Skin of body (tissue), 3 donors: ENCODE measurements at places on chromosomes 1 and 21.

DNA sequence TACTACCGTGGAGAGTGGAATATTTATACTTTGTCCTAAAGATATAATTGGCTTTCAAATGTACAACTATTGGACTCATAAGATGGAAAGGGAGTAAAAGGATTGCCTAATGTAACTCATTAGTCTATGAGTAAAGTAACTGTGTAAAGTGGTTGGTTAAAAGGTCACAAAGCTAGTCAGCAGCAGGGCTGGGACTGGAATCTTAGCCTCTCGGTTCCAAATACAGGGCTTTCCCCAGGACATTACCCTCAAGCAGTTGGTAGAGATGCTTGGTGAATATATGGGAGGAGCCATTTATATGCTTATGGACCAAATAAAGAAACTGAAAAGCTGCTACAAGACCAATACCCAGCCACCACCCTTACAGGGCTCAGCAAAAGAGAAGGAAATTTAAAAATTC lies 283.7 kb downstream of the HLX start:
- DNase-seq = no peak

GRCh38 chr1:94777281-94777680 lies 42.9 kb upstream of the SLC44A3 start:
- no peak for DNase-seq

- DNase-seq = no peak
Measured at GRCh38 chr1:4939266-4939665, 284.9 kb downstream of the AJAP1 start.

- no peak for DNase-seq
Measured at GRCh38 chr1:24632832-24633175, 10.3 kb upstream of the SRRM1 start.

DNA sequence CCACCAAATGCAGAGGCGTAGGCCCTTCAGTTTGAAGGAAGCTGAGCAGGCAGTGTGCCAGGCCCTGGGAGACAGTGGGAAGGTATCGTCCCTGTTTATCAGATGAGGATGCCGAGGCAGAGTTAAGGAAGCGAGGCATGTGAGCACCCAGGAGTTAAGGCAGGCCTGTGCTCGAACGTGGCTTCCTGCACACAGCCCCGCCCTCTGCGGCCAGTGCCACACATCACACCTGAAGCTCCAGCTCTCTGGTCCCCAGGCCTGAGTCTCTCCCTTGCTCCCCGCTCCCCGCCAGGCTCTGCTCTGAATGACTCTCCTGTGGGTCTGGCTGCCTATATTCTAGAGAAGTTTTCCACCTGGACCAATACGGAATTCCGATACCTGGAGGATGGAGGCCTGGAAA lies 32.1 kb downstream of the EPHX1 start:
- DNase-seq = no peak

- no peak for DNase-seq
Measured at GRCh38 chr1:92795166-92795565, 10.3 kb upstream of the EVI5 start.

DNA sequence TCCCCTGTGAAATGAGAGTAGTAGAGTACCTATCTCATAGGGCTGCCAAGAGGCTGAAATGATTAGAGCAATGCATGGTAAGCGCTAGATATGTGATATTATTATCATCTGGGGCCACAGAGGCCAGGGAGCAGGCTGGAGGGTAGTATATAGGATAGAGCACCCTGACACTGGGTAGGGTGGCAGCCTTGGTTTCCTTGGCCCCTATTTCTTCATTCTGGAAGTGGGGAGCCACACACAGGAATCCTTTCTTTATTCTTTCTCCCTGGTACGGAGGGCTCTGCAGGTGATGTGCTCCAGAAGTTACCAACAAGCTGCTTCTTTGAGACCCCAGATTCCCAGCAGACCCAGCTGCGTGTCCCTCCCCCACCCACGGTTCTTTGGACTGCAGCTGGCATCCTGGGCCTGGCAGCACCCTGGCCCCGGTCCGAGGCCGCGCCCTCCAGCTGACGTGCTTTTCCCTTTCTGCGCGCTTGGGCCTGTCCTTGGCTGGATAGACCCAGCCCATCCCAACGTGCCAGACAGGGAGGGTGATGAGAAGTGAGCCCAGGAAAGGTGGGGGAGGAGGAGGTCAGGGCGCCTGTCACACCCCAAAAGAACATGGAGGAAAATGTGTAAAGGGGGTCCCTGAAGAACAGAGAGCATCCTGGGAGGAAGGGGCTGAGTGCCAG lies 18.2 kb downstream of the INAVA start:
- DNase-seq = no peak

DNA sequence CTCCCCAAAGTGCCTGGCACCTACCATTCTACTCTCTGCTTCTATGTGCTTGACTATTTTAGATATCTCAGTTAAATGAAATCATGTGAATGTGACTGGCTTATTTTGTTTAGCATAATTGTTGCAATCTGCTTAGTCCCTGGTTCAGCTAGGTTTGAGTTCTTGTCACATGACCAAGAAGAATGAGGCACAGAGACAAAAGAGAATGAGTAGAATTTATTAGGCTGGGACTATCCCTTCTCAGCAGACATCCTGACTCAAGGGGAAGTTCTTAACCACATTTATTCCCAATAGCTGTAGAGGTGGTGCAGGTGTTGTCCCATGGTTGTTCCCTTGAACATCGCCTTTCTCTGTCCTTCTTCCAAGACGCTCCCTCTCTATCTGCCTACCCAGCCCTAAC lies 1485.7 kb downstream of the KCNT2 start:
- no peak for DNase-seq
